Germinal center (tissue), 1 donor: ENCODE measurements at places on chromosomes 7 and 10.

- no peak for DNase-seq
Measured at GRCh38 chr10:87605628-87606251, 53.9 kb upstream of the PAPSS2 start.

- no peak for DNase-seq
Measured at GRCh38 chr10:131729361-131729760, 171.4 kb upstream of the PPP2R2D start.

DNA sequence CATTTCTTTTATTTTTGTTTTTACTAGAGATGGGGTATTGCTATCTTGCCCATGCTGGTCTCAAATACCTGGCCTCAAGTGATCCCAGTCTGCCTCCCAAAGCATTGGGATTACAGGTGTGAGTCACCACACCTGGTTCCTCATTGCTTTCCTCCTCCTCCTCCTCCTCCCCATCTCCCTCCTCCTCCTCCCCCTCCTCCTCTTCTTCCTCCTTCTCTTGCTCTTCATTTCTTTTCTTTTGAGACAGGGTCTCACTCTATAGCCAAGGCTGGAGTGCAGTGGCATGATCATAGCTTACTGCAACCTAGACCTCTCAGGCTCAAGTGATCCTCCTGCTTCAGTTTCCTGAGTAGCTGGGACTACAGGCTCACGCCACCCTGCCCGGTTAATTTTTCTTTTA is 22.2 kb downstream of the LRRC20 start:
- DNase-seq: no peak

DNA sequence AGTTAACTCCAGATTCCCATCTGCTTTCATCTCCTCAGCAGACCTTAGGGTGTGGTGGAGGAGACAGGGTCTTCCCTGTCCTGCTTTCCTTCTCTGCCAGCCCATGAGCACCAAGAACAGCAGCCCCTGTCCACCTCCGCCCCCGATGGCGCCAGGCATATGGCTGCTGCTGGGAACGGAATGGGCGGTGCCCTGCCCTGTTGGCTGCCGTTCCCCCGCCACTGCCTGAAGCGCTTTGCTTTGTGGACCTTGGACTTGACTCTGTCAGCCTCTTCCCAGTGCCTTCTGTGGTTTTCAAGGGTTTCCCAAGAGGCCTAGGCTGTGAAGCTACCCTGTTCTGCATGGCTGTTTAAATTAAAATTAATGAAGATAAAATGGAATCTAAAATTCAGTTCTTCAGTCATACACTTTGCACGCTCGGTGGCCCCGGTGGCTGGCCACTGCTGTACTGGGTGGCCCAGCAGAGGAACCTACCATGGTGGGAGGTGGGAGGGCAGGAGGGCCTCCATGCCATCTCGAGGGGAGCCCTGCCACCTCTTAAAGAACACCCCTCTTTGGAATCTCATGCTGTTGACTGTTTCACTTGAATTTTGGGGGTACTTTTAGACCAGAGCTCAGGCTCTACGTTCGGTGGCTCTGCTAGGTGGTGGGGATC is 78.7 kb downstream of the NKX6-2 start:
- no peak for DNase-seq

DNA sequence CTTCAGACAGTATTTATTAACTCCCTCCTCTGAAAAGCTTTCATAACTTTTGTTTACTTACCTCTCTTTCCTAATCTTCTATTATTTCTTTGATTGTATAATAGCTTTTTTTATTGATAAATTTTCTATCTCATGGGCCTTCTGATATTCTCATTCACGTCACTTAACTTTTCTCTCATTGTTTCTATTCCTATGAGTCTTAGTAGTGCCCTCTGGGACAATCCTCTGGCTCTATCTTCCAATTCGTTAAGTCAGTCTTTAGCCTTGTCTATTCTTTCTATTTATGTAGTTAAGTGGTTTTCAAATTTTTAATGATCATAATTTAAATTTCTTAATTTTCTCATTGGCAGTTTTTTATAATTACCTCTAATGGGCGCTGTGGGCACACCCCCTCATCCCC is 6.4 kb upstream of the ELMO1 start:
- no peak for DNase-seq

DNA sequence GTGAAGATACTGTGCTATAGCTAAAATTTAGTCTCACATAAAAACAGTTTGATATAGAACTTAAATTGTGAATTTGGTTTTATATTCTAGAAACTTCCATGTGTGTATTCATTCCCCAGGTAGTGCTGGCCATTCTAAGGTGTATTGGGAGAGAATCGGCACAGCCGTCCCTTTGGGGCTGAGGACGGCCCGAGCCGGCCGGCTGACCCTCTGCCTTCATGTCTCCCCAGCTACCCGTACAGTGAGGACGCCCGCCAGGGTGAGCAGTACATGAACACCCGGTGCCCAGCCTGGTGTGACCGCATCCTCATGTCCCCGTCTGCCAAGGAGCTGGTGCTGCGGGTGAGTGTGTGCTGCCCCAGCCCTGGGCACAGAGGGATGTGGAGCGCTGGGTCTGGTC is 8.5 kb downstream of the NKX6-2 start:
- no peak for DNase-seq

- DNase-seq: no peak
Measured at GRCh38 chr7:138237995-138238394, 161.7 kb downstream of the AKR1D1 start.

GRCh38 chr7:90593205-90593604 is 2.9 kb upstream of the CDK14 start:
- no peak for DNase-seq

DNA sequence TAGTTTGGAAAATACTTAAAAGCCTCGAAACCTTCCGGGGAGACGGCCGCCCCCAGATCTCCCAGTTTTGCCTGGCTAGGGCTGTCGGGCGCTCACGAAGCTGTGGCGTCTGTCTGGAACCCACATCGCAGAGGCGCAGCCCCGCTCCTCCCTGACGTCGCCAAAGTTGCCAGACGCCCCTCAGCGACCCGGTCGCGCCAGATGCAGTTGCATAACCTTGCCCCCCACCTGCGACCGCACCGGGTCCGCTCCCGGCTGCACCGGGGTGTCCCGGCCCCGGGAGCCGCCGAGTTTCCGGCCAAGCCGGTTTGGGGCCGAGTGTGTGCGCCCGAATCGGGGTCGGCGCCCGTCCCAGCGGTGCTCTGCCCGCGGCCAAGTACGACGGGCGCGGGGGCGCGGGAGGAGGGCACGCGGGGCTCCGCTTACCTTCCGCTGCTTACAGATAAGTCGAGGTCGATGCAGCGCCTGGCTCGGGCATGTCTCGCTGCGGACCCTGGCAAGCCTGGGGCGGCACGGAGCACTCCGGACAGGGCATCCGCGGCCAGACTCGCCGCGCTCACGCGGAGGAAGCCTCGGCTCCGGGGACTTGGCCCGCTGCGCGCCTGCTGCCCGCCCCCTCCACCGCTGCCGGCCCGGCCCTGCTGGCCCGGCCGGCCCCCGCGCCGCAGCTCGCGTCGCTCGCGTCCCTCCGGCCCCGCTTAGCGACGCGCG is 665 bp downstream of the INSYN2A start:
- DNase-seq: no peak

DNA sequence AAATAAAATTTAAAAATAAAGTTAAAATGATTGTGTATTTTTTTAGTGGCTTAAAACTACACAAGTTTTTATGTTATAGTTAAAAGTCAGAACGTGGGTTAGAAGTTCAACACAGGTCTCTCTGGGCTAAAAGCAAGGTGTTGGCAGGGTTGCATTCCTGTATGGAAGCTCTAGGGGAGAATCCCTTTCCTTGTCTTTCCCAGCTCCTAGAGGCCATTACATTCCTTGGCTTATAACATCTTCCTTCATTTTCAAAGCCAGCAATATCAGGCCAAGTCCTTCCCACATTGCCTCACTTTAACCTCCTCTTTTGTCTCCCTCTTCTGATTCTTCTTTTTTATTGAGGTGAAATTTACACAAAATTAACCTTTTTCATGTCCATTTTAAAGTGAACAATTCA is 52.4 kb upstream of the EEPD1 start:
- no peak for DNase-seq
